Right lung (tissue), 10 donors: ENCODE measurements at places on chromosomes 7 and 10. TPM values are rescaled to one million over a fixed set of nuclear protein-coding genes. Genes with fewer than 3 reads are reported as not detected.

DNA sequence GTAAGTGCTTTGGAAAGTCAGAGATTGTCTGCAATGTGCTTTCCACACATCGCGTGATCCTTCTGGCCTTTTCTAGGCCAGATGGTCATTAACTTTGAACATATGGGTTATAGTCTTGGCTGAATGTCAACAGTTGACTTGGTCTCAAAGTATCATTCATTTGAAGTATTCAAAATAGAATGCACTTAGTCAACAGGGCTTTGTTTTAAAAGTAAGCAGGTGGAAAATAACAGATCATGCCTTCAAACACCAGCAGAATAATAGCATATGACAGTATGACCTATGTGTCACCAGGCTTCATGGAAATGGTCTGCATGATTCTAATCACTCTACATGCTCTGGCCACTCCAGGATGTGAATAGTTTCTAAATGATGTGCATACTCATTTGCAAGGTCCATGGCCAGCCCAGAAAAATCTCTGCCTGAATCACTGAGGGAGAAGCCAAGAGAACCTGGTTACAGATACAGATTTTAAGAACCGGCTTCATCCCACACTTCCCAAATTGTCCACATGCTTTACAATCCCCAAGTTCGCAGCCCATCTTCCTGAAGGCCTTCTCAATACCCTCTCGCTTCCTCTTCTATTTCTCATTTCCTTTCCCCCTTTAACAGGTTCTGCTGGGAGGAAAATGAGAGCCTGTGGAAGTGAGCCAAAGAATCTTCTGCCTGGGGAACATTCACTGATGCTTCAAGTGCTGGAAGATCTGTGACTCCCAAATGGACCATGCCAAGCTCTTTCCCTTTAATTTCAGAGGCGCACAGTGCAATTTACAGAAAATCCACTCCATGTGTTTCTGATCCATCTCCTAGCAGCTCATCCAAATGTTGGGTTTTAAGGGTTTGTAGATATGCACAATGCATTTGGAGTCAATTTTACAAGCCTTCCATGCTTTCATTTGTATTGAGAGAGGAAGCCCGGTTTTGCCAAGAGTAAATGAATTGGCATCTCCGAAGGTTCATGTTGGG is 122.8 kb upstream of the GDF10 start:
- DNase-seq = no peak

DNA sequence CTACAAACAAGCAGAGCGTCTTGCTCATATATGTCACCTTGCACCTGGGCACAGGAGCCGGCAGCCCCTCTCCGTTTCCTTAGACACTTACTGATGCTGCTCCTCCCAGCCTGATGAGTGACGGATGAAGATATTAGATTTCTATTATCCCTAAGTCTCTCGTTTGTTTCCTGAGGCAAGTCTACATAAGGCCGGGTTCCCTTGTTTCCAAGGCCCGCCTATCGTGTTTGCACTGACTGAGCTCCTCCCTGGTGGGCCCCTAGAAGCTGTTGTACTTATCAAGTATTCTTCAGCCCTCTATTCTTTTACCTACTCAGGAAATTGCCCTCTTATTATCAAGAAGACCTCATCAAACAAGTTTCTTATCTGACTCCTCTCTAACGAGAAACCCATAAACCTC is 18.5 kb downstream of the SH3PXD2A start:
- DNase-seq = no peak

DNA sequence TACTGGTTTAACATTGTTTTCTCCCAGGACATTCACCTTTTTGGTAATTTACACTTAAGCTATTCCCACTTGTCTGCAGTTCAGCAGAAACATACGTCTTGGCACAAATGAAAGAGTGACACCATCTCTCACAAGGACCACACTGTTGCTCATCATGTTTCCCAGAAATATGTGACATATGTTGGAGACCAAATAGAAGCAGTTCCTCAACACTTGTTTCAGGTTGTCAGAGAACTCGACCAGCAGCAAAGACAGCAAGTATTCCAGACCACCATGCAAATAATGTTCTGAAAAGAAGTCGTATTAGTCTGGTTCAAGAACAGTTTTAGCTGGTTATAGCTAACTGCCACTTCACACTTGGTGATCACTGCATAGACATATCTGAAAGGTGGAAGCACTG is 81.3 kb upstream of the KLF6 start:
- no peak for DNase-seq

DNA sequence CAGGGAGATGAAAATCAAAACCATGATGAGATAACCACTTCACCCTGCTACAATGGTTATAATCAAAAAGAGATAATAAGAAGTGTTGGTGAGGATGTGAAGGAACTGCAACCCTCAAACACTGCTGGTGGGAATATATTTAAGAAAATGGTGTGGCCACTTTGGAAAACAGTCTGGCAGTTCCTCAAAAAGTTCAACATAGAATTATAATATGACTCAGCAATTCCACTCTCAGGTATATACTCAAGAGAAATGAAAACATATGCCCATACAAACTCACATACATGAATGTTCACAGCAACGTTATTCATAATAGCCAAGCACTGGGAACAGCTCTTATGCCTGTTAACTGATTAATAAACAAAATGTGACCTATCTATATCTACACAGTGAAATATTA is 104.8 kb downstream of the SLC25A13 start:
- no peak for DNase-seq

CPXM2 gene
- 1.9 TPM for polyA plus RNA-seq

TSPAN33 gene
- polyA plus RNA-seq = 7.8 TPM

SPDYE3 gene
- 6.7 TPM for polyA plus RNA-seq
